NCI-H2107 (cell line): ENCODE measurements at places on chromosomes 3 and 15.

DNA sequence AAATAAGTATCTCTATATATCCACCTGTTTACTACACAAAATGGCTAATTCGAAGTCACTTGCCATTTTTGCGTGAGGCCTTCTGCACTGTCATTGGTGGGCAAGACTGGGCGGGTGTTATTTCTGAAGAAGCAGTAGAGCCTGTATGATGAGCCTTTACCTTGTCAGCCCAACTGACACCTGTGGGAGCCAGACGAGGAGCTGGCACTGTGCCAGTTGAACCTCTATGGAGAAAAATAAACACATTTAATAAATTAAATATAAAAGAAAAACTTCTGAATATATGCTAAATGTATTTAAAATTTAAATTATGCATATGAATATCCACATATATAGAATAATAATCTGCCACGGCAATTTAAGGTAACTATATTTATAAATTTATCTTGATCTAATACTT lies 109.9 kb downstream of the SCAPER start:
- no peak for DNase-seq

DNA sequence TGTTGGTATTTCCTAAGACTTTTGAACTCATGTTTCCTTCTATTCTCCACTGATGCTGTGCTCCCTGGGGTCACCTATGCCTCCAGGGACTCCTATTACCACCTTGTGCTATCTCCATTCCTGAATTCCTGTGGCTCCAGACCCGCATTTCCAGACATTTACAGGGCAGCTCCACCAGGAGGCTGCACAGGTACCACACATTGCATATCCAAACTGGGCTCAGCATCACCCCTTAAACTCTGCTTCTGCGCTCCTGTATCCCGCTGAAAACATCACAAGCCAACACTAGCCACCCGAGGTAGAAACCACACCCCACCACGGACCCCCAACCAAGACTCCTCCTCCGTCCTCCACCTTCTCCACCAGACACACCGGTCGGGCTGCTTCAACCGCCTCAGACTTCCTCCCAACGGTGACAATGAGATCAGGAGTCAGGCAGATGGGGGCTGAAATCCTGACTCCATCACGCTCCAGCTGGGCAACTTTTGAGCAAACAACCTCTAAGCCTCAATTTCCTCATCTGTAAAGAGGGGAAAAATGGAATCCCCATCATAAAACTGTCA lies 10.4 kb downstream of the TNK2 start:
- DNase-seq, result no peak

GRCh38 chr3:121793078-121793477 lies 41.8 kb downstream of the IQCB1 start:
- no peak for DNase-seq

GRCh38 chr3:101123081-101123480 lies 129.9 kb upstream of the ABI3BP start:
- DNase-seq, result no peak

DNA sequence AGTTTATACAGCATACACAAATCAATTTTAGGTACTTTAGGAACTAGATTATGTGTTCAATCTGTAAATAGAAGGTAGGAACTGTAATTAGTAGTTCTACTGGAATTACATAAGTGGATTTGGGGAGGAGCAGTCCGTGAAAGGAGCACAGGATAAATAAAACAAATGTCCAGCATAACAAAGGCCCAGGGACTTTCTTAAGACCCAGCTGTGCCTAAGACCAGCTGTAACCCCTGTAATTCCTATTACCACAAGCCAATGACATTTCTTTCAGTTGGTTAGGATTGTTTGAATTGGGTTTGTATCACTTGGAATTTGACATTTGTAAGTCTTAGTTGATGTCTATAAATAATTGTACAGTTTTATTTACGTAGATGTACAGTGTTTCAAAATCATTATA lies 4.8 kb upstream of the ZBTB20 start:
- no peak for DNase-seq

GRCh38 chr15:52291204-52291603 lies 4.4 kb downstream of the MYO5C start:
- no peak for DNase-seq

DNA sequence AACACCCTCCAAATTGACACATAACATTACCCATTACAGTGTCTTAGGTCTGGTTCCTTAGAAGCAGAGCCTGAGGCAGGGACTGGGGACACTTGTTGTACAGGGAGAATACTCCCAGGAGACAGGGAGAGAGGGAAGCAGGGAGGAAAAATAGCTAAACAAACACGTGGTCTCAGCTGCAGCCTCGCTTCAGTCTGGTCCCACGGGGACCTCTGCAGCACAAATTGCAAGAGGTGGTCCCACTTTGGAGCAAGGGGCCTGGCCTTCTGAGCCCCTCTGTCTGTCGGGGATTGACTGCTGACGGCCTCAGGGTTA lies 25.0 kb upstream of the PLA2G4D start:
- DNase-seq, result no peak

GRCh38 chr3:123148772-123149171 lies 53.0 kb upstream of the SEC22A start:
- DNase-seq, result no peak

GRCh38 chr3:188830893-188831292 lies 340.9 kb upstream of the TPRG1 start:
- no peak for DNase-seq

DNA sequence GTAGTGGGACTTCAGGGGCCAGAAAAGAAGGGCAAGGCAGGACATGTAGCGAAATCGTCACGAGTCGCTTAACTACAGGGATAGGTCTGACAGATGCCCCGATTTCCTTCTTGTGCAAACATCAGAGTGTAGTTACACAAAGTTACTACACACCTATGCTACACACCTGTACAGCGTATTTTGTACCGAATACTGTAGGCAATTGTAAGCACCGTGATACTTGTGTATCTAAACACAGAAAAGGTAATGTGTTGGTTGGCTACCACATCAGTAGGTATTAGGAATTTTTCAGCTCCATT lies 515 bp upstream of the MTHFS start:
- DNase-seq, result no peak

- no peak for DNase-seq
Measured at GRCh38 chr3:143865302-143865701, 17.0 kb upstream of the SLC9A9 start.

DNA sequence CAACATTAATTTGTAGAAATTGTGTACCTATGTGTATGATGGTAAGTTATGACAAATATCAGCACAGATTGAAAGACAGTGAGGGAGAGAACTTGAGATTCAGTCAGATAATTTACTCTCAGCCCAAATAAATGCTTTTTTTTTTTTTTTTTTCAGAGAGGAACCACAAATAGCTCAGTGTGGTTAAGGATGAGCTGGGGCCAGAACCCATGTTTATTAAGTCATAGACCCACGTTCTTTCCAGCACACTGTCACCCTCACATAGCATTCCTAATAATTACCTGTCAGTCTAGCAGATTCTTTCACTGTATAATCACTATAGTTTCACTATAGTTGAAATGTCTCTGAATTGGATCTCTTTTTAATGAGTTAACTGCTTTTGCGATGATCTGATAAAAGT lies 246.1 kb downstream of the ZIC1 start:
- DNase-seq, result no peak

GRCh38 chr3:25532431-25533162 lies 104.5 kb downstream of the RARB start:
- DNase-seq, result no peak

- peak; percentile 61 for DNase-seq
Measured at GRCh38 chr3:160754371-160754854, 1.6 kb upstream of the PPM1L start.

DNA sequence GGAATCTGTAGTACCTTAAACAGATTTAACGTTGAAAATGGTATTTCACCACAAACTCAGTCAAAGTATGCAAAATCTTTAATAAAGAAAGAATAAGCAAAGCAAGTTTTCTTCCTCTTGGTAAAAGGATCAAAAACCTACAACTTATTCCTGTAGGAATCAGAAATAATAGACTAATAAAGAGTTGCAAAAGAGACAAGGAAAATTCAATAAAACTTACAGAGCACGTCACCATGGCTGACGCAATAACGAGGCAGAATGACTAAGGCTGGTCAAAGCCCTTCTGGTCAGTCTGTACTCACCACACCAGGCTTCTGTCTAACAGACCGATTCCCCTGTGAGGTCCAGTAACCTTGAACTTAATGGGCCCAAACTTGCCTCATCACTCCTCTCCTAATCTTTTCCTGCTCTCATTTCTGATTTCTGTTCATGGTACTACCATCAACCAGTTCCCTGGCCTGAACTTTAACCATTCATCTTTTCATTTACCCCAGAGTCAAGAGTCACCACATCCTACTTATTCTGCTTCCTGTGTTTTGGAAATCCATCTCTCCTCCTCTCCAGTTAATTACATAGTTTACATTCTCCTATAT lies 5.0 kb downstream of the MASP1 start:
- DNase-seq, result no peak

GRCh38 chr15:76065245-76065644 lies 5.5 kb downstream of the TMEM266 start:
- DNase-seq, result no peak

- no peak for DNase-seq
Measured at GRCh38 chr3:129614927-129615363, 8.5 kb upstream of the PLXND1 start.

DNA sequence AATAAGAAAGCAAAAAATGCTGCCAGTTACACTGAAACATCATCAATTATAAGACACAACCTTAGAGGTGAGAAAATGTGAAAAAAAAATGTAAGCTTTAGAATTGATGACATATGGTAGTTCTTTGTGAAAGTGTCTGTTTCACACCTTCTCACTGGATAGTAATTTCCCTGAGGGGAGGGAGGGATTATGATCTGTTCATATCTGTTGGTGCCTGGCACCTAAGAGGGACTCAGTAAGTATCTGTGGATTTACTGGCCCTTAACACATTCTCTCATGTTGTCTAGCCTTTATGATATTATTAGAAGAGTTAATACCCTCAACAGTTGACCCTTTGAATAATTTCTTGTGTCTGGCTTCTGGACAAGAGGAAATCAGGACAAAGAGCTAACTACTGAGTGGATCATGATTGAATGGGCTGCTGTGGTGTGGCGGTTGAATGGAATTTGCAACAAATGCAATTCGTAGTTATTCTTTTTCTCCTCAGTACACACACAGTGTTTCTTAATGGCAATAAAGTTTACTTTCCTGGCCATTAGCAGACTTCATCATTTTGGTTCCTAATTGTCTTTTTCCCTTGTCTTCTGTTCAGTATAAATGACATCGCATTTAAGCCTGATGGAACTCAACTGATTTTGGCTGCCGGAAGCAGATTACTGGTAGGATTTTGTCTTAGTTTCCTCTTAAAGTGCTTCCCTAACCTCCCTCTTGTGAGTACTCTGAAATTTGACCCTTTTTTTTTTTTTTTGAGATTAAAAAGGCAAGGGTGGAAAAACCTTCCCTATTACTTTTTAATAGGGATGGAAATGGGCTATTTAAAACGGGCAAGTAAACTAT lies 9.5 kb downstream of the IFT122 start:
- DNase-seq, result no peak

DNA sequence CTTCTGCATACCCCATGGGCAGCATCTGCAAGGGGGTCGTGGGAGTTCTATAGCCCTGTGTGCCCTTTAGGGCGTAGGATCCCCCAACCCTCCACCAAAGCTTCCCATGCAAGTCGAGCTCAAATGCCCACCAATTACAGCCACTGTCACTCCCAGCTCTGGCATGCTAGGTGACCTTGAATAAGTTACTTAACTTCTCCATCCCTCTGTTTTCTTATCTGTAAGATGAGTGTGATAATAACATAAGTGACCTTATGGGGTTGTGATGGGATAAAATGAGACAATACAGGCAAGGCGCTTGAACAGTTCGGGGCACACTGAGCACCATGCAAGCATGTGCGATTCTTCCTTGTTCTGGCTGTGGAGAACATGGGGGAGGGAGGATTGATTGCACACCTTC lies 74.8 kb upstream of the POMGNT2 start:
- no peak for DNase-seq
